ENCODE measurements at places on chromosomes 5 and 9.

DNA sequence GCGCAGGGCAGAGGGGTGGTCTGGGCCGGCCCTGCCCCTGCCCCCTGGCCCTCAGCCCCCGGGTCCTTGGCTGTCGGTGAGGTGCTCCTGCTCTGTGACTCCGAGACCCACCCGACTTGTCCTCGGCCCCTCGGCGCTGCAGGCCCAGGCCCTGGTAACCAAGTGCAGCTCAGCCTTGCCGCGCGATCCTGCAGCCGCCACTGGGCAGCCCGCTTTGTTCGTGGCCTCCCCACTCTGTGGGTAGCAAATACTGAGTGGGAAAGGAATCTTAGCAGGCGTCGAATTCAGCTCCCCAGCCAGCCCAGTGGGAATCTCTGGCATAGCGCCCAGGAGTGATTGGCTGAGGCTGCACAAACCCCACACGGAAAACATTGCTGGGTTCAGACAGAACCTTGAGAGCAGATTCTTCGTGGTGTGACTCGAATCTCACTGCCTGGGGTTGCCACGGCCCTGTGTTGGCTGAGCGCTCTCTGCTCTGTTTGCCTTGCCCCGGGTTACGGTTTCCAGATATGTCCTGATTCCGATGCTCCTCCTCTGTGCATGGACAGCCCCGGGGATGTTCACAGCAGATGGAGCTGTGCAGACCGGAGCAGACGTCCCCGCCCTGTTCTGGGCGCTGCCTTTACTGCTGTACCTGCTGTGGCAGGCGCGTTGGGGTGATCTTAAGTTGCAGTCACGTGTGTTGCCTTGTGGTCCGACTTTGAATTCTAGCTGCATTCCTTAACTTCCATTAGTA is 13.4 kb upstream of the EXOC3 start:
- no peak for DNase-seq

GRCh38 chr5:78467752-78468357 is 107.4 kb downstream of the SCAMP1 start:
- no peak for DNase-seq

DNA sequence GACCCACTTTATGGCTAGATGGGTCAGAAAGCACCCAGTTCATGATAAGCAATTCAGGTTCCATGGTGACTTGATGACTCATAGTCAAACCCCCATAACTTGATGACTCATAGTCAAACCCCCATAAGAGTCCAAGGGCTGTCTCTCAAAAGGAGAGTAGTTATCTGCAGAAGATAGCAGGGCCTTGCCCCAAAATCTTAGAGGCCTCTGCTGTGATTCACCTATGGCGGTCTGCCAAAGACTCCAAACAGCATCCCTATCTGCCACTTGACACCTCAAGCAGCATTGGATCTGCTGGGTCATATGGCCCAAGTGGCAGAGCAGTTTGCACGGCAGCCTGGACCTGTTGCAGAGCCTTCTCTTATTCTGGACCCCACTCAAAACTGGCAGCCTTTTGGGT is 395.2 kb upstream of the KIF2A start:
- no peak for DNase-seq

DNA sequence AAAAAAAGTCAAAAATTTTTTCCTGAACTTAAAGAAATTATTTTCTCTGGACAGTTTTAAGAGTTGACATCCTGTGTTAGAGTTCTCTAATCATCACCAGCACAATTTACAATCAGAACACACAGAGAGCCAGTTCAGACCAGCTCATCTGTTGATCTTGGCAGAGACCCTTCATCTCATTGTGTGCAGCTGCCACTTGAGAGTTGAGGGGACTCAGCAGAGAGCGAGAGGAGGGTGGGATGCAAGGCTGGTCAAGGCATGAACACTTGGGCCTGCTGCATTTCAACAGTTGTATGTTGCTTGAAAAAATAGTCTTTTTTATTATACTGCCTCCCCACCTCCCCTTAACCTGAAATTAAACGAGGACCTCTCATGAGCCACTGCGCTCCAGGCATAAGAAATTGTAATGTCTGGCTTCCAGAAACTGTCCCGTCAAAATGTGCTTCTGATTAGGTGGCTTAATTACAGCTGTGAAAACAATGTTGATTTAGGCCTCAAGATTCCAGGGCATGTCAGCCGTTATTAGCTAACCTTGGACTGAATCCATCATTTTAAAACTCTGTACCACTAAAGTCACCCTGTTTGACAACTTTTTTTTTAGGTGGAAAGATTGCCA is 383.6 kb downstream of the CCDC171 start:
- DNase-seq, result peak; percentile 31

DNA sequence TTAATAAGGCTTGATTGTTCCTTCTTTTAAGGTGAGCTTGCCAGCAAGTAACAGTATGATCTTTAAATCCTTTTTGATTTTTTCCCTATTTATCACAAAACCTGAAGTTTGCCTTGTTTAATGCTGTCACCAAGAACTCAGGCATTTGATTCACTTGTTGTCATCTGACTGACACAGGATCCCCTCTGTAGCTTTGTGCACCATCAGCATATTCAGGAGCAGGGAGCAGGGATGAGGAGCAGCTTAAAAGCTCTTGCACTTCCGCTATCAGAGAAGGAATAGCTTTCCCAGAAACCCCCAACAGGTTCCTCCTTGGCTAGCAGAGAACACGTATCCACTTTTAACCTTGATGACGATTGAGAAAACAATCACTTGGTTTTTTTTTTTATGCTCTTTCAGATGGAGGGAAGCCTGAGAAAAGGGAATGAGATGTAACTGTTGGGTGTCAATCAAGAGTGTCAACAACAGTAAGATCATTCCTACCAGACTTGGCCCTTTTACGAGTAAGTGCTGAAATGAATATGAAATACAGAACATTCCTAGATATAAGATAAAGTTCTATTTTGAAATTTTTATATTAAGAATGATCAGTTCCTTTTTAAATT is 433.1 kb upstream of the CDH18 start:
- DNase-seq, result no peak

GRCh38 chr9:7560669-7561305 is 238.8 kb downstream of the DMAC1 start:
- no peak for DNase-seq

DNA sequence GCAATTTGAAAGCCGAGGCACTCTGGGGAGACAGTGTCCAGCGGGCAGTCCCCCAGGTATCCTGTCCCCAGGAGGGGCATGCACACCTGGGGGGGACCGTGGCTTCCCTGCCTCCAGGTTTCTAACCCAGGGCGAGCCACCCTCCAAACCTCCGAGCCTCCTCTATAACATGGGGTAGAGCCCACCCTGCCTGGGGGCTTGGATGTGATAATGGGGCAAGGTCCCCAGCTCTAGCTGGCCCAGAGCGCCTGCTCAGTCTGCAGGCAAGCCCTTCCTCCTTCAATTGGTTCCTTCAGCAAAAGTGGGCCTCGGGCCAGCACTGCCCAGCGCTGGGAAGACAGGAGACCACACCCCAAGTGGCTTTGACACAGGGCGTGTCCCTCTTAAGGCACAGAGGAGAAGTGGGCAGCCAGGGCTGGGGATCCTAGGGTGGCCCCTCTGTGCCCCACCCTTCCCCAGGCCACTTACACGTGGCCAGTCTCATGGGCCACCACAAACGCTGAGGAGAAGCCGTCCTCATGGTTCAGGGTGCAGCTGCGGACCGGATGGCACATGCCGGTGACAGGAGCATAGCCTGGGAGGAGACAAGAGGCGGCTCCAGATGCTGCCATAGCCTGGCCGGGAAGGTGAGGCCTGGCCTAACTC is 94.3 kb downstream of the ZNF354C start:
- DNase-seq, result no peak

DNA sequence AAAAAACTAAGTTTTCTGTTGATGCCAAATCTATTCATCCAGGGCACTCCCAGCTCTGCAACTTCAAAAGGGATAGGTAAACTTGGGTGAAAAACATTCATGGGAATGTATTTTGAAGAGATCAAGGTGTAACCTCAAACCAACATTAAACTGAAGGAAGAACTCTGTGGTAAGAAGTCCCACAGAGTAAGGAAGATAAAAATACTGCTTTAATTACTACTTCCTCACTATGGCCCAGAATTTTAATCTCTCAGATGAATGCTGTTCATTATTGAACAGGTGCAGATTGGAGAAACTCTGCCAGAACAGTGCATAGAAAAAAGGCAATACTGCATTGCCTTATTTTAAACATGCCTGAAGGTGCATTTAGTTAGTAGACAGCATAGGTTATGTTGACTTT is 37.6 kb upstream of the ANXA1 start:
- no peak for DNase-seq

- no peak for DNase-seq
Measured at GRCh38 chr5:159737263-159737662, 179.0 kb upstream of the ADRA1B start.

DNA sequence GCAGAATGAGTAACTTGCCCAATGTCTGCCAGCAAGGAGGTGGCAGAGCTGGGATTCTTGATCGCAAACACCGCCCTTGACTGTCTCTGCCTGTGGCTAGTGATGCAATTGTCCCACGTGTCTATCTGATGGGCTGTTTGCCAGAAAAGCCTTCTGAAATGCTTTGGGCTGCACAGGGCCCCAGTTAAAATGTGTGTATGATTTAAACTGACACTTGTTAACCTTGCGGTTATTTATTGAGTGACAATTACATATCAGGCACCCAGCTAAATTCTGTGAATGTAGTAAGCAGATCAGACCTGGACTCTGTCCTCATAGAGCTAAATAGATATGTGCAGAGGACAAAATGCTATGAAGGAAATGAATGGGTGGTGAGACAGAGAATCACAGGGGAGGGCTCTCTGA is 11.6 kb upstream of the IL12B start:
- no peak for DNase-seq

DNA sequence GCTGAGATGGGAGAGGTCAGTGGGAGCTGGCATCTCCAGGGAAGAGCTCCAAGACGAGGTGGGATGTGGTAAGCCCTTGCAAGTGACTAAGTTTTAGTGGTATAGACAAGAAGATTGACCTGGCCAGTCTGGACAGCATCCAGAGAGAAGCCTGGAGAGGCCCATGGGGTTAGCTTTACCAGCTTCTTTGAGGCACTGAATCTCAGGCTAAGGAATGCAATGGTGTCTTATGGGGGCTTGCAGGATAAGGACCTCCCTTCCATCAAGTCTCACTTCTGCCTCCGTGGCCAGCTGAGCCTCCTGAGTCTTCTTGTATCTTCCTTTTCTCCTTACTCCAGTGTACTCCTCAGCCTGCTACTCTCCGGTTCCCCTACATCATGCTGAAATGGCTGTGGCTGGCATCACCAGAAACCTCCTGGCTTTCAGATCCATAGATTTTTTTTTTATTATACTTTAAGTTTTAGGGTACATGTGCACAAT is 56.5 kb upstream of the JADE2 start:
- no peak for DNase-seq

- DNase-seq, result no peak
Measured at GRCh38 chr5:138843316-138844124, 31.6 kb downstream of the LRRTM2 start.

DNA sequence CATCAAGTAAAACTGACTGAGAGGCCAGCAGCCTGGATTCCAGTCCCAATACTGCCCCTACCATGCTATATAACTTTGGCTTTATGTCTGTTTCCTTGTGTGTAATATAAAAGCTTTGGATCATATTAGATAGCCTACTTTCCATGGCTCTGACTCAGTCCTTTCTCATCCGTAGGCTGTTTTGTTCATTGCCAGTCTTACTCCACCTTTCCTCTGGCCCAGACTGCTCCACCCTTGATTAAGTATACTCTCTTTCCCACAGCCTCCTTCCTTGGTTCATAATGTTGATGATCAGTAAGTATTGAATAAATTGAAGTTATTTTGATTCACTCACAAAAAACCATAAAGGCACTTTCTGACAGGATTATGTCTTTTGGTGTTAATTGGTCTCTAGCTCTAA is 1.5 kb upstream of the MRPS30 start:
- no peak for DNase-seq

DNA sequence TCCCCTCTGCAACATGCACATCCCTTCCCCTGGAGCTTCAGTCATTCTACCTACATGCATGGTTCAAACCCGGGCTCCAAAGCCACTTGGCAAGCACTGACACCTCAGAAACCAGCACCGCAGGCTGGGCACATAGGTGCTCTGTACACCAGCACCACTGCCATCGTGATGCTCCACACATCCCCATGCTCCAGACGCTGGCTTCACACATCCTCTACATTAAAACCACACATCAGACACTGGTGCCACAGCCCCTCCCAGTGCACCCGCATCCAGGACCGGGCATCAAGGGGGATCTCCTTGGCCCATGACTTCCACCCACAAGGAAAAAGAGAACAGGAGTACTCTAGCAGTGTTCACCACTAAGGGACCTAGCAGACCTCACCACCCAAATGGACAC is 787.7 kb downstream of the CDH18 start:
- no peak for DNase-seq

DNA sequence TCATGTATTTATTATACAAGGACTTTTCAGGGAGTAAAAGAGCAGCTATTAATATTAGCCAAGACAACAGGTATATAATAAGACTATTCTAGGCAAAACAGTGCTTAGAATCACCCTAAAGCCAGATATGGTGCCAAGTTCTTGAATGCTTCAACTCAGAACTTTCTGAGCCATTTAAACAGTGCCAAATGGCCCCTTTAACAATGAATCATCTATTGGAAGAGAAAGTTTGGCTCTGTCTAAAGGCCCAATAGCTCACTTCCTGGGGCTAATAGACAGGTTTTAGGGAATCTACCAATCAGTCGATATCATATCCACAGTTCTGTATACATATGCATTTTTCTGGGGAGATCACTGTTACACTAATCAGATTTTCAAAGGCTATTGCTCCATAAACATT is 42.9 kb downstream of the ZNF474 start:
- no peak for DNase-seq

- DNase-seq, result no peak
Measured at GRCh38 chr5:2199697-2200096, 317.0 kb upstream of the IRX4 start.

GRCh38 chr9:98971168-98971914 is 27.6 kb downstream of the COL15A1 start:
- no peak for DNase-seq

DNA sequence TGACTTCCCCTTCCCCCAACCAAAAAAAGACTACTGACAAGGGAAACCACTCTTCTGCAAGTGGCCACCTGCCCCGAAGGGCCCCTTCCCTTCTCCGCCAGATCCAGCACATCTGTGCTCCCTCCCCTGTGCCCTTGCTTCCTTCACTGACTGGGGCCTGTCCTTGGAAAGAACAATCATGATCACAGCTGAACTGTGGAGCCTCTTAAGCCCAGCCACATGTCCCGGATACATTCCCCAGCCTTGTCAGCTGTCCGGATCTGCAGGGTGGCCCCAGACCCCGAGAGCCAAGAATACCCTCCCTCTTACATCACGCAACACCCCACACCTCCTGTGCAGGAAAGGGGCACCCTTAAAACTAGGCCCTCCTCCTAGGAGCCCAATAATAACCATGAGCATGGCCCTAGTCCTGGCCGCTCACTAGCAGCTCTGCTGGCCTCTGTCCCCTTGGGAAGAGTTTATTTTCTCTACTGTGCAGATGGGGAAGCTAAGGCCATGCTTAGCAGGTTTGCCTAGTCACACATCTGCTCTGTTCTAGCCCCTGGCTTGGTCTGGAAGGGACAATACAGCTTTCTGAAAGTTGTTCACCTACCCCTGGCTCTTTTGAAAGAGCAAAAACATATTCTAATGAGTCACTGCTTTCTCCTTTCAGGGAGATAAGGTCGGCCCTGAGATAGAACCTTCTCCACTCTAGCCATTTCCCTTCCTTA is 3.8 kb downstream of the SPRY4 start:
- DNase-seq, result no peak

- DNase-seq, result peak; percentile 34
Measured at GRCh38 chr5:148776780-148777179, 49.6 kb upstream of the ADRB2 start.
